ENCODE measurements at places on chromosomes 11 and 22.

DNA sequence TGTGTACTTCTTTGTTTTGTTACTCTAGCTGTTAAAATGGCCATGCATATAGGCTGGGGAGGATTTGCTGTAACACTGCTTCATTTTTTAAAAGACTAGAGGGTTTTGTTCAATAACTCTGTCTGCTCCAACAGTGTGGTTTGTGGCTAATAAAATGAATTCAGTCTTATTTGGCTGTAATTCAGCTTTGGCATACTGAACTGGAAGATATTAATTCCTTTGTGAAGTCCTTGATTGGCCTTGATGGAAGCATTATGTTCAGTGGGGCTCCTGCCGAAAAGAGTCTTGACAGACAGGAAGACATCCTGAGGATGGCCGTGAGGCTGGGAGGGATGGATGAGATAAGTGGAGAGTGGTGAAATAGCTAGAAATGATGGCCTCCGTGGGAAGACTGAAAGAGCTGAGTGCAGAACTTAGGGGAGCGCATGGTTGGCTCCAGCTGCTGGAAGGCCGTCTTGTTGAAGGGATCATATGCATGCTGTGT, 44.8 kb upstream of the MYO18B start:
- DNase-seq, result no peak

DNA sequence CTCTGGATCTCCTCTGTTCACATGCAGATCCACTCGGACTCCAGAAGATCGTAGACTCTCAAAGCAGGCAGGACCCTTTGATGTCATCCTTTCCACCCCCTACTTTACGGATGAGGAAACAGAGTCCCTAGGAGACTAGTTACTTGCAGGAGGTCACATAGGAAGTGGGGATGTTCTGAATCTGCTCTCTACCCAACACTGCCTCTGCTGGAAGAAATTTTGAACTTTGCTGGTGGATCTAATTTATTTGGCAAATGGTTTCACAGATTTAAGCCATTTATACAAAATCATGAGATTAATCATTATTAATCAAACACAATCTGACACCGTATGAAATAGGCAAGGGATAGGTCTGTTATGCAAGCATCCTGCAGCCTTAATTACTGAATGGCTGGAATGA, 55.0 kb upstream of the USP47 start:
- no peak for DNase-seq

- no peak for DNase-seq
These were observed 208.3 kb downstream of the CEP164 start for GRCh38 chr11:117535850-117536411.

- no peak for DNase-seq
These were observed 31.2 kb upstream of the MUC5AC start for GRCh38 chr11:1126491-1126926.

- no peak for DNase-seq
These were observed 40.0 kb downstream of the DCUN1D5 start for GRCh38 chr11:103051981-103052380.

- no peak for DNase-seq
These were observed 235.4 kb downstream of the METTL15 start for GRCh38 chr11:28343304-28344233.

DNA sequence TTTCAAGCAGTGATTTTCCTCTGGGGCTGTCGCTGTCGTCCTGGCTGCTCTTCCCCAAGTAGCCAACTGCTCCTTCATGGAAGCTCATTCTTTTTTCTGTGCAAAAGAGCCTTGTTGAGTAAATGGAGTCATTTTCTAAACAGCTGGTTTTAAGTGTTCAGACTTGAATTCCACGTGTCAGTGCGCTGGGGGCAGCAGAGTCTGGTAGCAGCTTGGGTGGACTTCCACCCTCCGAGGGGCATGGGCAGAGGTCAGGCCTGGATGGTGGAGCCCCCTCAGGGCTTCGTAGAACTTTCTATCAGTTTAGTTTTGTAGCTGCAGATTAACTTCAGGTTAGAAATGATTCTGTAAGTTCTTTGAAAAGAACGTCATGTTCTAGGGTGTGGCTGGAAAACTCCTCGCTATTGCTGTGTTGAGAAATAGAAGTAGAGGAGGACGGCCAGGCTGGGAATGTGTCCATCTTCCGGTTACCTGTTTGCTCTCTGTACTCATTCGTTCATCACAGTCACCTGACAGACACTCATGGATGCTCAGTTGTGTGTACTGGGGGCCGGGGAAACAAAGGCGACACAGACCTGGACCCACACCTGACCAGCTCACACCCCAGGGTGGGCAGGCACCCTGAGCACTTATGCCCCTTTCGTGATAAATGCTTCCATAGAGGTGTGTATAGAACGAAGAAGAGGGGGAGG, 270.7 kb downstream of the TBC1D22A start:
- DNase-seq, result no peak

DNA sequence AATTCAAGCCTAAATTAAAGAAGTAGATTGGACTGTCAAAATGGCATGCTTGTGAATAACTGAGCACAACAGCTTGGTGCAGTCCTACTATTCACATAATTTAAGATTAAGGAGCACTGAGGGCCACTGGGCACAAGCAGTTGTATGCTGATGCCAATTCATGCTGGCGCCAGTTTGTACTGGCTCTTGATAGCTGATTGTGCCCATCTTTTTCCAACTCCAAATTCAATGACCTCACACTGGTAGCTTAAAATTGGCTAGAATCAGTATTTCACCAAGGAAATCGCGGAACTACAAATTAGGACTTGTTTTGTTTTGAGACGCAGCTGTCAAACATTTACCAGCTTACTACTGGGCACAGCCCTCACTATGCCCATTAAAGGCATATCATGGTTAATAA, 969.2 kb downstream of the JRKL start:
- DNase-seq, result no peak

DNA sequence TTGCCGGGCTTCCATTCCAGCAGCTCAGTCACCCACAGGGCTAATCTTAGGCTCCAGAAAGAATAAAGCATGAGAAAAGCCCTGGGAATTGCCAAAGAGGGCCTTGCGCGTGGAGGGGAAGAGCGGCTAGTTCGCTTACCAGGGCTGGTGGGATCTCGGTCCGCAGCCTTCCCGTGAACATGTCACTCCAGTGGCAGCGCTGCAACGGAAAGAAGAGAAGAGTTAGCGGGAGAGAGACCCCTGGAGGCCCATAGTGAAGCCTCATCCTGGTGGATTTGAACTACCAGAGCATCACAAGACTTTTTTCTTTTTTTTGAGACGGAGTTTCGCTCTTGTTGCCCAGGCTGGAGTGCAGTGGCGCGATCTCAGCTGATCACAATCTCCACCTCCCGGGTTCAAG, 18.0 kb downstream of the RANGAP1 start:
- DNase-seq, result no peak

GRCh38 chr11:118247041-118247440, 5.1 kb downstream of the MPZL3 start:
- no peak for DNase-seq

- no peak for DNase-seq
These were observed 59.2 kb downstream of the ELFN2 start for GRCh38 chr22:37368058-37368457.

GRCh38 chr11:59807047-59807610, 3.4 kb downstream of the MRPL16 start:
- no peak for DNase-seq

GRCh38 chr11:133239575-133239974, 292.7 kb downstream of the OPCML start:
- DNase-seq, result no peak

DNA sequence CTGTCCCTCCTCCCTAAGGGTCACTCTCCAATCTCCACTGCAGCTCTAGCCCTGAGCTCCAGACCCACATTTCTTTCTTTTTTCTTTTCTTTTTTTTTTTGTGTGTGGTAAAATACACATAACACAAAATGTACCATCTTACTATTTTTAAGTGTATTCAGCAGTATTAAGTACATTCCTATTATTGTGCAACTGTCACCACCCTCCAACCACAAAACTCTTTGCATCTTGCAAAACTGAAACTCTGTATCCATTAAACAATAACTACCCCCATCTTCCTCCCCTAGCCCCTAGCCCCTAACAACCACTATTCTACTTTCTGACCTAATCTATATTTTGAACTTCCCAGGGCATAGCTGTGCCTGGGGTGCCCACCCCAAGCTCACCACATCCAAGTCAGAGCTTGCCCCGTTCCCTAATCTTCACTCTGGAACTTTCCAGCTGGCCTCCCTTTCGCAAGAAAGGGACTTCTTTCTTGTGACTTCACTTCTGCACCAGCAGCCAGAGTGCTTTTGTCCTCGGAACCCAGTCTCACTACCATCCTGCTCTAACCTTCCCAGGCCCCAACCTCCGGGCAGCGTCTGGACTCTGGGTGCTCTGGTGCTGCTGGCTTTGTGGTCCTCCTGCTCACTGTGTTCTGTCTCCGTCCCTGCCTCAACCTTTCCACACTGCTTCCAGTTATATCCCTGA, 30.7 kb downstream of the PARVG start:
- no peak for DNase-seq

- no peak for DNase-seq
These were observed 41.8 kb upstream of the BARX2 start for GRCh38 chr11:129333873-129334272.

GRCh38 chr11:132814410-132814809, 717.9 kb downstream of the OPCML start:
- DNase-seq, result no peak

DNA sequence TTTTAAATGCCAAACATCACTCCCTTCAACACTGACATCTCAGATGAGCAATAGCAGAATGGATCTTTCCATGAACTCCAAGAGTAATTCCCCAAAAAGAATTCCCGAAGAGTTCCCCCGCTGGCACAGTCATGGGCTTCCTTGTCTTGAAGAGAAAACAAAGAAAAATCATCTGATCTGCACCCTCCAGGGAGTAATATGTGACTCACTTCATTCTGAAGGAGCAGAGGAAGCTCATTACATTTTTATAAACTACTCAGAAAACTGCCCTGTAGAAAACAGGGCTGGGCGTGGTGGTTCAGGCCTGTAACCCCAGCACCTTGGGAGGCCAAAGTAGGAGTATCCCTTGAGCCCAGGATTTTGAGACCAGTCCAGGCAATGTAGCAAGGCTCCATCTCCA, 35.7 kb downstream of the CELSR1 start:
- DNase-seq, result no peak

- DNase-seq, result peak; percentile 16
These were observed 13.0 kb upstream of the CXCR5 start for GRCh38 chr11:118870396-118871343.

- no peak for DNase-seq
These were observed 23.4 kb upstream of the SHISAL1 start for GRCh38 chr22:44335903-44336803.

GRCh38 chr11:57530596-57531507, at the start of gene TIMM10:
Gene TIMM10, minus strand, starts transcription at chr11:57530754. Its CDS starts 565 bp downstream, at chr11:57530189.
- DNase-seq, result peak; percentile 86

- no peak for DNase-seq
These were observed 55.3 kb downstream of the C22orf42 start for GRCh38 chr22:32103658-32104315.

GRCh38 chr11:57713835-57714234, 1.4 kb downstream of the TMX2 start:
- DNase-seq, result no peak

- no peak for DNase-seq
These were observed 11.6 kb upstream of the GPHA2 start for GRCh38 chr11:64947208-64947814.

DNA sequence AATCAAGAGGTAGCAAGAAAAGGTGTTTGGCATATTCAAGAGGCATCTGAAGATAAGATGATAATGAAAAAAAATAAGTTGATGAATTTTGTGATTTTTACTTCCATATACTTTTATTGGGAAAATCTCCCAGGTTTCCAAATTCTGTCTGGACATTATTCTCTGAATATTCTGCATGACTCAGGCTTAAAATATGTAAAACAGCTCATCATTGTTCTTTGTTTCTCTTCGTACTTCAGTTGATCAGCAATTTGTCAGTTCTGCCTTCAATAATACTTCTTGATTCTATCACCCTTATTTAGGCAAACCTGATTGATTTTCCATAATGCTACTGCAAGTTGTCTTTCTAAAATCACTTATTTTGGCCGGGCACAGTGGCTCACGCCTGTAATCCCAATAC, 30.2 kb downstream of the GTF2H1 start:
- DNase-seq, result no peak

- DNase-seq, result no peak
These were observed 551 bp downstream of the AGBL2 start for GRCh38 chr11:47714554-47715081.

DNA sequence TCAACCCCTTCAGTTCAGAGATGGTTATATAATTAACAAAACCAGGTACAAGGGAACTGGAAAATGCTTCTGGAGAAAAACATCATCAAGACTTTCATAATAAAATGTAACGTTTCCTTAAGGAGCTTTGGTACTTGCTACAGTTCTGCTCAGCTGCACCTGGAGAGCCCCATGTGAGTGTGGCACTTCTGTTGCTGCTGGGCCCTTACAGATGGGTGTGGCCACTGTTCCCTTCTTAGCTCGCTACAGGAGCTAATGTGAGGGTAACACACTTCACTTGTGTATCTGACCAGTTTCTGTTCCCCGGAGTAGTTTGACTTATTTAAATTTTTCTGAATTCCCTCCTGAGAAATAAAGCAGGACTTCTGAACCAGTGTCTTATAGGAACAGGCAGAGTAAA, 4.0 kb downstream of the POU2AF3 start:
- no peak for DNase-seq

DNA sequence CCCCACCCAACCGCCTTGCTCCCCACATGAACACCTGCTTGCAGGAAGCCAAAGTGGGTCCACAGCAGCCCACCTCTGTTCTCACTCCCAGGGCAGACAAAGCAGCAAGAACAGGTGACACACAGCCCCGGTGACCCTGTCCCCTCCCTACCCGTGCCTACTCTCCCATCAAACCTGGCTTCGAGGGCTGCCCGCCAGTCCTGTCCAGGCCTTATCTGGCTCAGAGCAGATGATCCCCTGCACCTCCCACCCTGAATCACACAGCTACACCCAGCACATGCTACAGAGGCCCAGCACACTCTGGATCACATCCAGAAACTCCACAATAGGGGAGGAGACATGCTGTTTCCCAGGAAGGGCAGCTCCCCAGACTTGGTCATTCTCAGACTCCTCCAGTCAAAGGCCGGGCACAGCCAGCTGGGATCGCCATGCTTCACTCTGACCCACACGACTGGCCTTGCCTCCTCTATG, 6.2 kb upstream of the RGL4 start:
- DNase-seq, result no peak

- no peak for DNase-seq
These were observed 11.3 kb upstream of the TREH start for GRCh38 chr11:118690553-118691304.

DNA sequence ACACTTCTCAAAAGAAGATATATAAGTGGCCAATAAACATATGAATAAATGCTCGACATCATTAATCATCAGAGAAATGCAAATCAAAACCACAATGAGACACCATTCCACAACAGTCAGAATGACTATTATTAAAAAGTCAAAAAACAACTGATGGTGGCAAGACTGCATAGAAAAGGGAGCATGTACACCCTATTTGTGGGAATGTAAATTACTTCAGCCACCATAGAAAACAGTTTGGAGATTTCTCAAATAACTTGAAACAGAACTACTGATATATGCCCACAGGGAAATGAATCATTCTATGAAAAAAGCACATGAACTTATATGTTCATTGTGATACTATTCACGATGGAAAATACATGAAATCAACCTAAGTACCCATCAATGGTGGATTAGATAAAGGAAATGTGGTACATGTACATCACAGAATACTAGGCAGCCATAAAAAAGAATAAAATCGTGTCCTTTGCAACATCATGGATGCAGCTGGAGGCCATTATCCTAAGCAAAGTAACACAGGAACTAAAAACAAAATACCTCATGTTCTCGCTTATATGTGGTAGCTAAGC, 42.4 kb downstream of the GLYATL2 start:
- DNase-seq, result no peak

- no peak for DNase-seq
These were observed at the start of gene APOA4 for GRCh38 chr11:116823031-116823843. Gene APOA4, minus strand, starts transcription at chr11:116823304. Its CDS starts 113 bp downstream, at chr11:116823191.

- no peak for DNase-seq
These were observed 22.8 kb downstream of the THOC5 start for GRCh38 chr22:29530716-29531115.
